Lung microvascular endothelial cell (primary cell): ENCODE measurements at places on chromosomes 2 and 18.

- peak; percentile 50 for DNase-seq
Observed at GRCh38 chr2:232523682-232524597, 2.0 kb upstream of the CHRND start.

DNA sequence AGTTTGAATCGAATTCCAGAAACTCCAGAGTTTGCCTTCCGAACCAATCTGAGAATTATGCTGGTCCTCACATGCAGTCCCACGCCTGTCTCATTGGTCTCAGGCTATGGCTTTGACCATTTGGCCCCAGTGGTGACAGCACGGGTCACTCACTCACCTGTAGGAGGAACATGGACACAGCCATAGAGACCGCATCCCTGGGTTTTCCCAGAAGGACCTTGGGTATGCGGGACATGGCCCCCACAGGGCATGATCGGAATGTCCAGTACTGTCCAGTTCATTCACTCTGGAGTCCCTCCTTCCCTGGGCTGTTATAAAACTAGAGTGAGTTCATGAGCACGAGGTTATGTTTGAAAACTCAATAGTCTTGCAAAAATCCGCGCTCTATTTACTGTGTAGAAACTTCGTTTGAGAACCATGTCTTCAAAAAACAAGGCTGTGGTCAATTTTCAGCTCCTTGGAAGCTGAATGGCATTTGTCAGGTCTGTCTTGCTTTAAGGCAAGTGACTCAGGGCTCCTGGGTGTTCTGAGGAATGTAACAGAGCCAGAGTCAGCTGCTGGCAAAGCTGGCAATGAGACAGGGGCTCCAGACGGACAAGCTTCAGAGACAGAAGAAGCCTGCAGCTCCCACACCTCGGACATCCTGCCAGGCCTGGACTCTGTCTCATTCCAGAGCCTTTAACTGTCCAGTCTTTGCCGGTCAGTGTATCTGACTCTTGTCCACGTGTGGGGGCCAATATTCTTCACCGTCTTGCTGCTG, 86.7 kb upstream of the TMEM18 start:
- no peak for DNase-seq

DNA sequence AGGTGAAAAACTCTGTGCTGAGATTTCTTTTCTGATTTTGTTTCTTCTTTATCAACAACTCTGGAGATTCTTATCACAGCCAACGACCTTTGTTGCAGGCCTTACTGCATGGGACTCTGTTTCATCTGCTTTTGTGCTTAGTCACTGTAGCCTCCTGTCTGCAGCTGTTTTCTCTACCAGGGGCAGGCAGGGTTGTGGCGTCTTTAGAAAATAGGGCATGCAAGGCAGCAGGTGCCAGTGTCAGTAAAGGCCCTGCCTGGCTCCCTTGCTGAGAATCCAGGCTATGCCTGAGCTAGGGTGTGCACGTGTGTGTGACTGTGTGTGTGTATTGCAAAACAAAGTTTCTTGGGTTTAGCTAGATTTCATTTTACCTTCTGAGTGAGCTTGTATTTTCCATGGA, 14.6 kb upstream of the SLC9A2 start:
- no peak for DNase-seq

GRCh38 chr18:25921677-25922421, 168.6 kb downstream of the SS18 start:
- DNase-seq: peak; percentile 46

GRCh38 chr2:112768432-112768831, 4.0 kb upstream of the CKAP2L start:
- DNase-seq: peak; percentile 11

GRCh38 chr18:13227910-13228309, 9.3 kb downstream of the LDLRAD4 start:
- DNase-seq: no peak

DNA sequence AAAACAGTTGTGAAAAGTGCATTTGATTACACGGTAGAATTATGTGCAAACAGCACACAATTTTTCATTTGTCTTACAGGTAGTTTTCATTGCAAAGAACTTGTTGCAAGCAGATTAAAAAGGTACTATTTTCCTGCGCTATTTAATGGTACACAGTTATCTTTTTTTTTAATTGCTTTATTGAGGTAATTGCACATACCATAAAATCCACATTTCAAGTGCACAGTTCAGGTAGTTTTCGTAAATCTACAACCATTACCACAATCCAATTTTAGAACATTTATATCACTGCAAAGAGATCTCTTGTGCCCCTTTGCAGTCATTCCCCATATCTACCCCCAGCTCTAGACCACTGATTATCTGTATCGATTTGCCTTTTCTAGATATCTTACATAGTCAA, 2.6 kb upstream of the GALNT1 start:
- DNase-seq: no peak

DNA sequence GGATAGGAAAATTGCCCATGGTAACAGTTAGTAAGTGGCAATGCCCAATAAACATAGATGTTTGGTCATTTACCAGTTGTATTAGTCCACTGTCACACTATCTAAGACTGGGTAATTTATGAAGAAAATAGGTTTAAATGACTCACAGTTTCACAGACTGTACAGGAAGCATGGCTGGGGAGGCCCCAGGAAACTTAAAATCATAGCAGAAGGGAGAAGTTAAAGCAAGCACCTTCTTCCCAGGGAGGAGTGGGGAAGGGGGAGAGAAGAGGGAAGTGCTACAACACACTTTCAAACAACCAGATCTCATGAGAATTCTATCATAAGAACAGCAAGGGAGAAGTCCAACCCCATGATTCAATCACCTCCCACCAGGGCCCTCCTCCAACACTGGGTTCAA, 23.4 kb downstream of the NR4A2 start:
- DNase-seq: no peak

- DNase-seq: no peak
Observed at GRCh38 chr2:126656431-126657147, 631 bp downstream of the GYPC start.

GRCh38 chr18:59837586-59837985, 62.2 kb upstream of the PMAIP1 start:
- peak; percentile 81 for DNase-seq

GRCh38 chr2:8006626-8007025, 675.2 kb upstream of the ID2 start:
- no peak for DNase-seq

- no peak for DNase-seq
Observed at GRCh38 chr2:172777431-172777830, 41.8 kb downstream of the RAPGEF4 start.

GRCh38 chr2:105144941-105145300, 96.6 kb upstream of the GPR45 start:
- DNase-seq: no peak

DNA sequence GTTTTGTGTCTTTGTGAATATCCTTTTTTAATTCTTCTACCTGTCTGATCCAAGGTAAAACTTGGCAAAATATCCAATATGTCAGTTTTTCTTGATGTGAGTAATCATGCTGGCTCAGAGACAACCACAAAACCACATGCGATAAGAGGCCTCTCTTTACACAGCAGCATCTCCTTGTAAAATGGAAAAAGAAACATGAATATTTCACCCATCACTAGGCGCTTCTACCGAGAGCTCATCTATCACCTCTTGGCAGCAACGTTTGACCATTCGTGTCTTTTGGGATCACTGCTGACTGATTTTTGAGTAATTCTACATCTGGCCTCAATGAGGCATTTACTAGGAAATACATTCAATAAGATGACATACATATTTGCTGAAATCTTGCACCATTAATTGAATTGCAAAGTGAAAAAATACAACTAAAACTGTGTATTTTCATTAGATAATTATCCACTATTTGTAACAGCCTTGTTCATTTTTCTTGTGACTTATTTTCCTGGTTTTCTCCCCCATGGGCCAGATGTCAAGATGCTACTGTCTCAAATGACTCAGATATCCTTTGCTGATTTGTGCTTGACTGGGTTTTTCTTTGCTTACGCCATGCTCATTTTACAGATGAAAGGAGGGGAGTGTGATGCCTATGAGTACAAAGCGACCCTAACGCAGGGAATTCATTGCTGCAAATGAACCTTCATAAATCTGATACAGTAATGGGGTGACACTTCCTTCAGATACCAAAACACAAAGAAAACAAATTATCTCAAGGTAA, 467.5 kb downstream of the FBXO15 start:
- DNase-seq: no peak

DNA sequence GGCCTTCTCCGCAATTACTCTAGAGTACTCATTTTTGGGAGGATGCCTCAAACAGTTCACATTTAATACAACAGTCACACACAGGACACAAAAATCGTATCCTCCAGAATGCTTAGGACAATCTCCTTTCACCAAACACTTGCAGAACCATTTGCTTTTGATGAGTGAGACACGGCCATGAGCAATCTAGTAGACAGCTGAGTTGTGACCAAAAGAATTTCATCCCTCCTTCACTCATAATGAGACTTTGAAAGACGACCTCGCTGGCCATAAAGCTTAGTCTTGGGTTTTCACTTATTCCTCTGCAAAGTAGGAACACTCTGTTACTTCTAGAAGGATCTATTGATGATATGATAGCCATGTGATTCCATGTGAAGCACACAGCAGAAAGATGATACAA, 87.5 kb upstream of the SLC35G4 start:
- no peak for DNase-seq

DNA sequence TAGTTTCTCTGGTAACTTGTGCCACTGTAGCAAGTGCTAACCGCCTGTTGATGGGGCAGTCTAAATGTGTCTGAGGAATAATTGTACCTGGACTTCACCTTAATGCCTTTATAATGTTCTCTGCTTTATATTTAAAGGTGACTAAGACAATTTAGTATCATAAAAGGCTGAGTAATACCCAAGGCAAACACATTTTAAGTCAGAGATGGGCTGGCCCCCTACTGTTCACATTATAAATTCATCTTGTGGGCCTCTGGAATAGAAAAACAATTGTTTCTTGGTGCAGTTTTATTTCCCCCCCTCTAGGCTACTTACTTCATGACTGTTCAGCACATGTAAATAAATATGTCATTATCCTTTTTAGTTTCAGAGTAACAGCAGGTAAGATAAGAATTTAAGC, 559.3 kb upstream of the PIK3C3 start:
- no peak for DNase-seq

GRCh38 chr18:48230467-48231113, 178.6 kb downstream of the ZBTB7C start:
- peak; percentile 44 for DNase-seq

- peak; percentile 58 for DNase-seq
Observed at GRCh38 chr2:202373490-202373889, 2.6 kb upstream of the BMPR2 start.

DNA sequence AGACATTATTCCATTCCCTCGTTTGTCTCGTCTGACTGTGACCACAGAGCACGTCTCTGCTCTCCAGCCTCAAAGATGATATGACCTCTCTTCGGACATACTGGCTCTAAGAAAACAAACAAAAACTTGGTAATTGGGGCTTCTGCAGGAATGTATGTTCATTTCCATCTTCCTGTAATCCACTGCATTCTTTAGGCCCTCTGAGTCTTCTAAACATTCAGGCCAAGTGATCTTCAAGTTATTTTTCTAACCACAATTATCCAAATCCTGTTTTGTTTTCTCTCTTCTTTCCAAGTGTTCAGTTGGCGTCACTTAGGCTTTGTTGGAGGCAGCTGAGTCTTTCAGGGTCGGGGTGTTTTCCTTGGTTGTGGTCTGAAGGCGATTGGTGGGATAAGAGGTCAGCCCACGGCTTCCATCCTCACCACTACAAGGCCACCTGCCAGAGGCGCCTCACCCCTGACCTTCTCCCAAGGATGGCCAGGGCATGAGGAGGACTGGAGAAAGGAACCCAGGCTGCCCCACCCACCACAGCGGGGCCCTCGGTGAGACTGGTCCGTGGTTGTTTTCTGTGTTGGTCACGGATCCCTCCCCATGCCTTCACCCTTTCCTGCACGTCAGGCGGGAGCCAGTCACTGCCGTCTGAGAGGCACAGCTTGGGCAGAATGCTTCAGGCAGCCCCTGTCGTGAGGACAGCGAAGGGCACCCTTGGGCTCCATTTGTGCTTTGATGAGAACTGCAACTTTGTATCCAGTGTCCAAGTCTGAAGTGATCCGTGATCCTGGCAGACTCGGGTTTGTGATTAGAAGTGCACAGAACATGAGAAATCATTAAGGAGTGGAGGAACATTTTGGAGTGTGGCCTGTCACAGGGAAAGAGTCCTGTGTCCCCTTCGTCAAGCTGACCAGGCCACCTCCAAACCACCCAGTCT, 88.6 kb upstream of the FHL2 start:
- DNase-seq: no peak

GRCh38 chr18:45340884-45341283, 274.4 kb upstream of the SLC14A2 start:
- DNase-seq: no peak

DNA sequence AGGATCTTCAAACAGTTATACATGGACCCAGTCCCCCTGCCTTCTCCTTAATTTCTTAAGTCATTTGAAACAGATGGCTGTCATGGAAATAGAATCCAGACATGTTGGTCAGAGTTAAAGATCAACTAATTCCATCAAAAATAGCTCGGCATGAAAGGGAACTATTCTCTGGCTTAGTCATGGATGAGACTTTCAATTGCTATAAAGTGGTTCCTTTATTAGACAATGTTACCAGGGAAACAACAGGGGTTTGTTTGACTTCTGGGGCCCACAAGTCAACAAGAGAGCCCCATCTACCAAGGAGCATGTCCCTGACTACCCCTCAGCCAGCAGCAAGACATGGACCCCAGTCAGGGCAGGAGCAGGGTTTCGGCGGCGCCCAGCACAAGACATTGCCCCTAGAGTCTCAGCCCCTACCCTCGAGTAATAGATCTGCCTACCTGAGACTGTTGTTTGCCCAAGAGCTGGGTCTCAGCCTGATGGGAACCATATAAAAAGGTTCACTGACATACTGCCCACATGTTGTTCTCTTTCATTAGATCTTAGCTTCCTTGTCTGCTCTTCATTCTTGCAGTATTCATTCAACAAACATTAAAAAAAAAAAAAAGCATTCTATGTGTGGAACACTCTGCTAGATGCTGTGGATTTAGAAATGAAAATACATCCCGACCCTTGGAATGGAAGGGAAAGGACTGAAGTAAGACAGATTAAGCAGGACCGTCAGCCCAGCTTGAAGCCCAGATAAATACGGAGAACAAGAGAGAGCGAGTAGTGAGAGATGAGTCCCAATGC, 4.6 kb downstream of the TTR start:
- DNase-seq: no peak

- DNase-seq: no peak
Observed at GRCh38 chr2:239599299-239599698, 198.5 kb upstream of the HDAC4 start.

DNA sequence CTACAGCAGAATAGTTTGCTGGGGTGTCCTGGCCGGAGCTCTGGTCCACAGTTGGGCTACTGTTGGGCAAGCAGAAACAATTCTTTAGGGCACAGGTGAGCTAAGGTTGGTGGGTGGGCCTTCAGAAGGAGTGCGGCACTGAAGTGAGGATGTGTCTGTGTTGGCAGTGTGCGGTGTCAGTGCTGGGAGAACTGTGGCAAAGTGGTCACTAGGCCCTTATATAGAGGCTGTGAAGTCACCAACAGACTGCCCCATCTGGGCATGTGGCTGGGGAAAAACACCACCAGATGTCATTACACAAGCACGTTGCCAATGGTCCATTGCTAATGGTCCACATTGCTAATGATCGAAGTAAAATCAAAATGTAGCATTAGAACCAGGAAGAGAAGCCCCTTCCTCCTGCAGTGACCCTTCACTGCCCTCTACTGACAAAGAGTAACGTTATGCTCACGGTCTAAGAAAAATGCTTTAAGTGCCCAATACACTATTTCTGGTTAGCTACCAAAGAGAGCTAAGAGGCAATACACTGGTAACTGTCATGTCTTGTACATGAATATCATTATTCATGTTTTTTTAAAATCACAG, 21.3 kb downstream of the SCN1A start:
- peak; percentile 70 for DNase-seq
